ENCODE measurements at places on chromosomes 11 and 22. TPM values are rescaled to one million over a fixed set of nuclear protein-coding genes. Genes with fewer than 3 reads are reported as not detected.

Gene SAA1
- not detected for total RNA-seq

Gene HORMAD2
- total RNA-seq, result not detected

Gene TPBGL
- total RNA-seq, result 0.75 TPM

GRCh38 chr11:9815486-9816136 lies 151.7 kb downstream of the SWAP70 start:
- no peak overlapping the region for H3K27ac ChIP-seq
- DNase-seq, result no peak
- no peaks in the 10 kb centered on the region for H3K27me3 ChIP-seq
- no peaks in the 10 kb centered on the region for H3K4me1 ChIP-seq
- H3K4me3 ChIP-seq, result no peak overlapping the region
- H3K36me3 ChIP-seq, result no peaks in the 10 kb centered on the region

DNA sequence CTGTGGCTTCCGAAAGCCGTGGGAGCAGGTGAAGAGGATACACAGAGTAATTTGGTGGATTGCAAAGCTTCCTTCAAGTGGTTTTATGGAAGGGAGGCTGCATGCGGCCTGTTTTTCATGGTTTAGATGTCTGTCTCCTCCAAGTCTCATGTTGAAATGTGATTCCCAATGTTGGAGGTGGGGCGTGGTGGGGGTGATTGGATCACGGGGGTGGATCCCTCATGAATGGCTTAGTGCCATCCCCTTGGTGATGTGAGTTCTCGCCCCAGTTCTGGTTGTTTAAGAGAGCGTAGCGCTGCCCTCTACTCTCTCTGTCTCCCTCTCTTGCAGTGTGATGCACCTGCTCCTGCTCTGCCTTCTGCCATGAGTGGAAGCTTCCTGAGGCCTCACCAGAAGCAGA lies 247.8 kb upstream of the B3GAT1 start:
- H3K36me3 ChIP-seq, result no peaks in the 10 kb centered on the region
- H3K27ac ChIP-seq, result no peak overlapping the region
- peaks cover 4% of the 10 kb centered on the region for H3K4me1 ChIP-seq
- no peak for DNase-seq
- no peak overlapping the region for H3K4me3 ChIP-seq

DNA sequence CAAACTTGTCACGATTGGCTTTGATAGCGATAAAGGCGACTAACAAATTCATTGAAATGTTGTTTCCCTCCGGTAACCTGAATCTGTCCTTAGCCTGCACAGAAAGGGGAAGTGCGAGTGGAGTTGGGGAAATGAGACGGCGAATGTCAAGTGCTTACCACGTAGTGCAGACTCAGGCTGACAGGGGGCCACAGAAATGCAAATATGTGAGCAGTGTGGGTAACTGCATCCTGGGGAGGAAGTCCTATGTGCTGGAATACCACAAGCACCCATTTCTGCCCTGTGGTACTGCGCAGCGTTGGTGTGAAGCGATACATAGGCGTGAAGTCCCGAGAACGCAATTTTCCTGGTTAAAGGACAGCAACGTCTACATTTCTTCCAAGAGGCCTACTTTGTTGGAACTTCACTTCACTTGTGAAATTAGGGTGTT lies 869 bp upstream of the EIF4ENIF1 start:
- H3K4me1 ChIP-seq, result peaks cover 24% of the 10 kb centered on the region
- peak overlapping the region; percentile 96 for H3K27ac ChIP-seq
- no peaks in the 10 kb centered on the region for H3K27me3 ChIP-seq
- H3K36me3 ChIP-seq, result peaks cover 6% of the 10 kb centered on the region
- H3K4me3 ChIP-seq, result peak overlapping the region; percentile 91
- peak; percentile 41 for DNase-seq

- peaks cover 15% of the 10 kb centered on the region for H3K36me3 ChIP-seq
- H3K4me3 ChIP-seq, result peak overlapping the region; percentile 72
- DNase-seq, result peak; percentile 56
- H3K27ac ChIP-seq, result peak overlapping the region; percentile 58
- peaks cover 51% of the 10 kb centered on the region for H3K4me1 ChIP-seq
These were observed 646 bp upstream of the PATZ1 start for GRCh38 chr22:31346733-31347250.
